ENCODE measurements at places on chromosomes 5 and 9.

- no peak overlapping the region for H3K27ac ChIP-seq
- no peak for DNase-seq
- no peaks in the 10 kb centered on the region for H3K36me3 ChIP-seq
- no peaks in the 10 kb centered on the region for H3K27me3 ChIP-seq
Observed at GRCh38 chr9:126488881-126489404, 124.8 kb upstream of the LMX1B start.

- no peak overlapping the region for H3K27ac ChIP-seq
- H3K4me3 ChIP-seq = no peak overlapping the region
- H3K27me3 ChIP-seq = no peaks in the 10 kb centered on the region
- no peak for DNase-seq
- no peaks in the 10 kb centered on the region for H3K4me1 ChIP-seq
Observed at GRCh38 chr9:79969393-79970145, 397.8 kb downstream of the TLE4 start.

DNA sequence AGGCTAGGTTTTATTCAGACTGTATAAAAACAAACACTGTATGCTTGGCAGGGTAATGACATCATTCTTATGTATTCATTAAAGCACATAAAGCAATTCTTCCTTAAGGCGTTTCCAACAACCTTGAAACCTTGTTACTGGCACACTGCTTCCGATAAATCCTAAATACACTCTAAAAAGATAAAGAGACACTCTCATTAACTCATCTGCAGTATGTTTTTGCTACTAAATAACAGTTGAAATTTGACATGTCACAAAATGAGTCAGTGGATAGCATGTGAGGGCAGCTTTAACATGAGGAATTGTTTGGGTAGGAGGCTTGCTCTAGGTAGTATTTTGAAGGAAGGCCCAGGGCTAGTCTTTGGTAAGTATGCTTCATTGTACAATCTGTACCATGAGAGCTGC, 13.7 kb downstream of the YIPF5 start:
- H3K4me3 ChIP-seq = no peak overlapping the region
- no peak overlapping the region for H3K27ac ChIP-seq
- no peak for DNase-seq
- H3K36me3 ChIP-seq = no peaks in the 10 kb centered on the region
- no peaks in the 10 kb centered on the region for H3K27me3 ChIP-seq
- no peaks in the 10 kb centered on the region for H3K4me1 ChIP-seq

GRCh38 chr5:448061-448765, 5.2 kb downstream of the EXOC3 start:
- H3K27ac ChIP-seq = peak overlapping the region; percentile 13
- no peak overlapping the region for H3K4me3 ChIP-seq
- DNase-seq = peak; percentile 60
- peaks cover 70% of the 10 kb centered on the region for H3K36me3 ChIP-seq
- H3K27me3 ChIP-seq = no peaks in the 10 kb centered on the region

DNA sequence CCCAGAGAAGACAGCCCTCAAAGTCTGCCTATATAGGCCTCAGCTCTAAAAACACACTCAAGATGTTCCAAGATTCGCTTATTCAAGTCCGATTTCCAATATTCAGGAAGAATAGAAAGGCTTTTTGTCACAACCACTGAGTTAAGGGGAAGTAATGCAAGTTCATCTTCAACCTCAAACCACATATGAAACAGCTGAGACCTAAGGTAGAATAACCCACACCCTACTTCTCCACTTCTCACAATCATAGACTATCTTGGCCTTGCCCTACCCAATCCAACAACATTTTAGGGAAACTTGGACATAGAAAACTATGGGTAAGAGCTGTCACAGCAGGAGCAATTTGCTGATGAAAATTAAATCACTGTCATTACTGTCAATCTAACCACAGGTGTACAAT, 152.0 kb upstream of the LRRTM2 start:
- DNase-seq = no peak
- H3K27ac ChIP-seq = no peak overlapping the region
- no peaks in the 10 kb centered on the region for H3K27me3 ChIP-seq
- H3K4me1 ChIP-seq = no peaks in the 10 kb centered on the region
- H3K4me3 ChIP-seq = no peak overlapping the region
